Activated naive CD4-positive, alpha-beta T cell treated with anti-CD3 and anti-CD28 coated beads, Interleukin-2, amount 50 U/mL, for 72 hours (primary cell): ENCODE measurements at places on chromosomes 12 and 14. TPM values are rescaled to one million over a fixed set of nuclear protein-coding genes. Genes with fewer than 3 reads are reported as not detected.

The PLEKHG7 gene
- not detected for total RNA-seq

The DUSP16 gene
- 64.8 TPM for total RNA-seq

The P3H3 gene
- total RNA-seq, result 0.82 TPM

The ERH gene
- total RNA-seq, result 296 TPM
